ENCODE measurements at places on chromosomes 5 and 9.

DNA sequence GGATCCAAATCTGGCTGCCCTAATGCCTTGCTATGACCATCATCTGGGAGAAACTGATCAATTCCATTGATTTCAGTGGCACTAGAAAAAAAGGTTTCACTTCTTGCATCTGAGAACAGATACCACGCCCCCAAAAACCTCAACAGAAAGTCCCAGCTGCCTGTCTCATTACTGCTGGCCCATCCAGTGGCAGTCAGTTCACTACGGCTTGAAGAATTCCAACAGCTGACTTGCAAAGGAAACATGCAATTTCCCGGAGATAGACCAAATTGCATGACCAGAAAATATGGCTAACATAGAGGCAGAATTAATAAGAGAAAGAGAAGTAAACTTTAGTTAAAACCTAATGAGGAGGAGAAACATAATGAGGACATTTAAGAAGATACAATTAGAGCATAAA, 48.6 kb downstream of the UGCG start:
- peak; percentile 65 for DNase-seq

DNA sequence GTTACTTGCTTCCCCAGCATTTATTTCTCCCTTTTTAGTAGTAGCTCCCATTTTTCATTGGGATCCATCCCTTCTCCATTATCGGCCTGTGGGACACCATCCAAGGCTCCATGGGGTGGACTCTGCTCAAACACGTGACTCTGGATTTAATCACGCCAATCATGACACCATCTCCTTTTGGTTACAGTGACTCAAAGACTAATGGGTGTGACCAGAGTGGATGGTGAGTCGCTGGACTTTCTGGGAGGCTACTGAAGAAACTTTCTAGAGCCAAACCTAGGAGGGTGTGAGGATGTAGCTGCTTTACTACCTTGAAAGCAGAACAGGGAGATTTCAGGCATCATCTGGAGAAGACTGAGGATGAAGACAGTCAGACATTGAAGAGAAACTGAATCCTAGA, 93.1 kb downstream of the PJA2 start:
- DNase-seq, result no peak

DNA sequence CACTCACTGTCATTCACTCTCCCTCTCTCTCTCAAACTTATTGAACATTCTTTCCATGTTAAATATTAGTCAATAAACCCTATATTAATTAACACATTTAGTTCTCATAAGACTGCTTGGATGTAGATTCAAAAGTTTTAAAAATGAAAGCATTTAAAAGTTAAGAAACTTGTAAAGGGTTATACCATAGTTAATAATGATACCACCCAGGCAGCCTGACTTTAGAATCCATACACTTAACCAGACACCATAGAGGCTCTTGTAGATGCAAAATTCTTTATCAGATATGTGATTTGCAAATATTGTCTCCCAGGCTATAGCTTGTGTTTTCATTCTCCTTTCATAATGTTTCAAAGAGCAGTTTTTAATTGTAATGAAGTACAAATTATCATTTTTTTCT, 335.8 kb upstream of the ACTBL2 start:
- DNase-seq, result no peak

GRCh38 chr5:147635882-147636728, 126.2 kb upstream of the DPYSL3 start:
- no peak for DNase-seq

DNA sequence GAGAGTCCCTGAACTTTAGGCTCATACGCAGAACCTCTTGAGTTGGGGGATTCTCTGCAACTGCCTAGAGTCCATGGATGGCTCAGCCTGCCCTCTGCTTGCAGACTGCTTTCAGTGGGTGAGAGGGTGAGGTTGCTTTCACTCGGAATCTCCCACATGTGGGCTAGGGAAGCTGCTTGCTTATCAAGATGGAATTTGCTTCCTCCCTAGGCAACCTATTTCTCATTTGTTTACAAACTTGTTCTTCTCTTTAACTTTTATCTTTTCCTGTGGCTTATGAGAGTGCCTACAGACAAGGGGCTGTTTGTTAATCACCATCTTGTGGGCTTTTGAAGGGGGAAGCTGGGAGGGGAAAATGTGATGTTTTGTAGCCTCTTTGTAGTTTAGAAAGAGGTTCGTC, 10.0 kb downstream of the TLE4 start:
- no peak for DNase-seq
